ENCODE measurements at places on chromosomes 12 and 14. TPM values are rescaled to one million over a fixed set of nuclear protein-coding genes. Genes with fewer than 3 reads are reported as not detected.

GRCh38 chr12:85273381-85274314 lies 6.4 kb upstream of the ALX1 start:
- DNase-seq: no peak

DNA sequence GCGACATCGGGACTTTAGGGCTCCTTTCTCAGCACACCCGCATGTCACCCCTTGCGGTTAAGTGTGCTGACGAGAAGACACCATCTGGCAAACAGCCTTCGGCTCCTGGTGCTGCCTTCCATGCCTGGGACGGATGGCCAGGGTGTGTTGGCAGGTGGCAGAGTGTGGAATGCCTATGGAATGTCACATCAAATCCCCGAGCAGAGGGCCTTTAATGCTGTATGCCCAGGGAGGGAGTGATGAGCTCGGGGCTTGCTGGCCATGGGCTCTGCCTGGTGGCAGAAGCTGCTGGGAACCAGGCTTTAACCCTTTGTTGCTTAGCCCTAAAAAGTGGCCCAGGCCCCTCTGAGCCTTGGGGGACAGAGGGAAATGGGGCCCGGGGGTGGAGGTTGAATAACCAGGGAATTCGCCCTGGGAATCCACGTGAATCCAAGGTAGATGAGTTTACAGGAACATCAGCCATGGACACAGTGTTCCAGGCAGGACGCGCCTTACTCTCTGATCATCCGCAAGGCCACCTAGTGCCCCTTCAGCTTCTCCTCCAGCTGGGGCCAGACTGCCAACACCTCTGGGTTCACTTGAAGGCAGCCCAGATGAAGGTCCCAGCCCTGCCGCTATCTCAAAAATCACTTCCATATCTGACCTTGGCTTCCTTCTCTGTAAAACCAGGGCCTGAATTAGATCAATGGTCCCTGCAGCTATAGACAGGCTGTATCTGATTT lies 17.4 kb downstream of the FAM181A start:
- DNase-seq: no peak

DNA sequence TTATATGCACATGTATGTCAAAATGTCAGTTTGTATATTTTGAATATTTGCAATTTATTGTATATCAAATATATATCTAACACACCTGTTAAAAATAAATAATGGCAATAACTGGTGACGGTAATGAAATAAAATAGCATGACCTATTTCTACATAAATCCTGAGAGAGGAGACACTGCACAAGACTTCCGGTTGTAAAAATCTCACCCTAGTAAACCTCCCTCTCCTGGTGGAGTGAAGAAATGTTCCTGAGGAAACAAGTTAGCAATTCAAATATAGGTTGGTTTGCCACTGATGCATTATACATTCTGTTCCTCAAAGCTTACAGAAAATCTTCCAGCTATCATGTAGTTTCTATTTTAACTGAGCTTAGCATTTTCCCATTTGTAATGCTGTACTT lies 166.1 kb upstream of the SYT10 start:
- no peak for DNase-seq

Gene GUCY2C
- total RNA-seq: not detected

Gene SLC17A8
- total RNA-seq: not detected

Gene ANO4
- total RNA-seq: 3.4 TPM

Gene BDKRB2
- total RNA-seq: 8.5 TPM

Measured in Daoy (cell line).